ENCODE measurements at places on chromosomes 7 and 10.

GRCh38 chr7:2404714-2405119 is 1.3 kb downstream of the CHST12 start:
- DNase-seq = no peak

DNA sequence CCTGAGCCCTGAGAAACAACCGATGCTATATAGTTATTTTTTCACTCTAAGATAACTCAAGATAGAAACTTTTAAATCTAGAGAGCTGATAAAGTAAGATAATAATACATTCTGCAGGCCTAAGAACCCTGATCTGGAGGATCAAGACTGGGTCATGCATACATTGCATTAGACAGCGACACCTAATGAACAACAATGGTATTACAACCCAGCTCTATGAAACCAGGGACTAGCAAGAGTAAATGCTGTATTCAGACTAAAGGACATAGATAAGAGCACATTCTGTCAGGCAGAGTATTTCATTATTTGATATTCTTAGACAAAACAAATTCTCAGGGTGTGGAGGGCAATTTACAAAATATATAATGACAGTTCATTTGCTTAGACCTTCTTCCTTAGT is 148.6 kb downstream of the GRK5 start:
- no peak for DNase-seq

DNA sequence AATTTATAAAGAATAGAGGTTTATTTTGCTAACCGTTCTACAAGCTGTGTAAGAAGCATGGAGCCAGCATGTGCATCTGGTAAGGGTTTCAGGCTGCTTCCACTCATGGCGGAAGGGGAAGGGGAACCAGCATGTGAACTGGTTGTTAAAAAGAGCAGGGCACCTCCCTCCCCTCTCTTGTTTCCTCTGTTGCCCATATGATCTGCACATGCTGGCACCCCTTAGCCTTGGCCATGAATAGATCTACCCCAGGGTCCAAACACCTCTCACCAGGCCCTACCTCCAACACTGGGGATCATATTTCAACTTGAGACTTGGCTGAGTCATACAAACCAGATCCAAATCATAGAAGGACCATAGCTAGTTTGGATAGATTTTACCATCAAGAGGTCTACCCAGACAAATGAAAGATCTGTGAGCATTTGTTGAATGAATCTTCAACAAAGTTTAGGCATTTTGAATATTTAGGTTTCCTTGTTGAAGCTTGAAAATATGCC is 36.0 kb upstream of the NRP1 start:
- DNase-seq = no peak

DNA sequence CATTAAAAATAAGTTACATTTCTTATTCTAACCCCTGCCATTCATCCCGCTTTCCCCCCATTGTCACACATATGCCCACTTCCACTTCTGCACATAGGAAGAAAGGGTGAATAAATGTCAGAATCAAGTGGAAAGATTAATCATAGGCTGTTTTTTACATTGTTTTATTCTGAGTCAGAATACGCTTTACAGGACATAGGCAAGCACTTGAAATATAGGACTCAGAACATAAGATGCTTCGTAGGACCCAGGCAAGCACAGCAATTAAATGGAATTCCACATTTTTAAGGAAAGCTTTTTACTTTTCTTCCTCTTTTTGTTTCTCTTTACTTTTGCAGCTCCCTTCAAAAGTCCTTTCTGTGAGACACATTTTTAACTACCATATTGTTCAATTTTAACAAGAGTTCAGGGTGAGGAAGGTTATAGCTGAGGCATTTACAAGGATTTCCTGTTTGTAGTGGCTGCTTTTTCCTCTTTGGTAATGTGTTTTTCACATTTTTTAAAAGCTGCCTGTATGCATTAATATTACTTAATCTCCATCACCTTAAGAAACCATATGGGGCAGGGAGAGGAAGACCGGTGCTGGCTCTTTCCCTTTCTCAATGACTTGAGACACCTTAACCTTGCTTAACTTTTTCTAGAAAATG is 130.0 kb downstream of the TES start:
- DNase-seq = no peak

- no peak for DNase-seq
These were observed 54.9 kb upstream of the ELN start for GRCh38 chr7:73973091-73973490.

GRCh38 chr10:34854147-34854601 is 39.1 kb upstream of the PARD3 start:
- DNase-seq = no peak

DNA sequence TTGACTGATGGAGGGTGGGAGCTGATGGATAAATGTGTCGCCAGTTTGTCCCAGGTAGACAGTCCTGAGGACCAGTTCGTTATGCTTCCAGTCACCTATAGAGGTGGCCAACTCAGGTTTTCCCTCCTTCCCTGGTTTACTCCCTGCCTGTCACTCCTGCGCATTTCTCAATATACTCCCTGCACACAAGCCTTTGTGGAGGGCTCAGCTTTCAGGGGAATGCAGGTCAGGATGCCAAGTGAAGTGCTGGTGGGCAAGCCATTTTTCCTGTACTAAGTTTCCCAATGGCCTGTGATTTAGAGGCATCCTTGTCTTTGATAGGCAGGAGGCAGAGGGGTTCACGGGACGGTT is 473.5 kb upstream of the ZMIZ1 start:
- no peak for DNase-seq

DNA sequence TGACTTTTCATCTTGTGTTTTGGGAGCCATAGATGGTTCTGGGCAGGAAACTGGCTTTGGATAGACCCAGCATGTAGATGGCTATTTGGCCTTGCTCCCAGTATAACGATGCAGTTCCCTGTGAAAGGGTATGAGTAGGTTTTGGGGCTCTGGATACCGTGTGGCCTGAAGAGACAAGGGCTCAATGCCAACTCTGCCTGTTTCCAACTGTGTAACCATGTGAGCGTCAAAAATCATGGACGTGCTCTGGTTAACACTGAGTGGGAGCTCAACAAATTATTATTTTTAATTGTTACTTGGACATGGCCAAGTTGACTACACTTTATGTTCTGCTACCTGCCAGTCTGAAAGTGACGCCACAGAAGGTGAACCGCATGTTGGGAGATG is 41.8 kb downstream of the EGFR start:
- no peak for DNase-seq

GRCh38 chr7:105636982-105637381 is 55.7 kb upstream of the EFCAB10 start:
- DNase-seq = no peak

GRCh38 chr10:21724020-21724589 is 190.1 kb downstream of the MLLT10 start:
- no peak for DNase-seq

DNA sequence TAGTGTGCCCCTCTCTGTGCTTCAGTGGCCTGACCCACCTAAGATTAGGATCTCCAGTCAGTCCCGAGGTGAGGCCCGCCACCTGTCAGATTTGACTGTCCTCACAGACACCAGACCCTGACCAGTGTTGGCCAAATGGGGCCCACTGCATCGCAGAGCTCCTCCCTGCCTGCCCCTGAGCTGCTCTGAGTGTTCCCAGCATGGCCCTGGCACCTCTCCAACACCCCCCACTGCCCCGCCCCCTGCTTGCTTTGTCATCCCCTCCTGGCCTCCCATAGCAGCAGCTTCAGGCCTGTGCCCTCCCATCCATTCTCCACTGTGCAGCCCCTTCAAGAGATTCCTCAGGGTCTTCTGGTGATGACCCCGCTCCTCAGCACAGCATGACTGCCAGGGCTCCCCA is 67.6 kb downstream of the C10orf120 start:
- no peak for DNase-seq

GRCh38 chr7:95933618-95934017 is 161.3 kb downstream of the DYNC1I1 start:
- no peak for DNase-seq

DNA sequence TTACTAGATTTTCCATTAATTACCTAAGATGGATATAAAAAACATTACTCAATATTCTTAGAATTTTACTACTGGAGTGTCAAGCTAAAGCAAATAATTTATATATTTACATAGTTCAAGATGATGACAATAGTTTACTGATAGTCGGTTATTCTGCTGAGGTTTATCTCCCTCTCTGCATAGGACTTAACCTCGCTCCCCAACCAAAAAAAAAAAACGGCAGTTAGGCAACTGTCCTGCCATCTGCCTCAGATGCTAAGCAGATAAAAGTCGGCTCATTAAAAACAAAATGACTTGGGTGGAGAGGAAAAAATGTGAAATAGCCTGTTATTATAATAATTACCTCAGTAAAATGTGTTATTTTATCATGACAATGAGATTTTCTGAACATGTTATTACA is 14.0 kb upstream of the ITGB8 start:
- DNase-seq = no peak

DNA sequence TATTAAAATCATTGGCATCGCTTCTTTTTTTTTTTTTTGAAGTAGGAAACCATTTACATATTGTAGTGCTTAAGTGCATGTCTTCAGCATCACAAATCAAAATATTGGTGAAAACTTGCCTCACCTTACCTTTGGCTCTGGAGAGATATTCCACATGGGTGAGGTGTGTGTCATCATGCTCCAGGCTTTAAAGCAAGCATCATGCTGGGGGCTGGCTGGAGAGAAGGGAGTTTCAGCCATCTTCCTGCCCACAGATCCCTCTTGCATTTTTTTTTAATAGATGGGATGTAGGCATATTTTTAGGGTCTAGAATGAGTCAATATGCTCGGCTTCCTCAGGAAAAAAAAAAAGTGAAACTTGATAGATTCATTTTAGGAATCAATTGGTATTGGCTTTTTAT is 2.3 kb upstream of the INSYN2A start:
- no peak for DNase-seq

DNA sequence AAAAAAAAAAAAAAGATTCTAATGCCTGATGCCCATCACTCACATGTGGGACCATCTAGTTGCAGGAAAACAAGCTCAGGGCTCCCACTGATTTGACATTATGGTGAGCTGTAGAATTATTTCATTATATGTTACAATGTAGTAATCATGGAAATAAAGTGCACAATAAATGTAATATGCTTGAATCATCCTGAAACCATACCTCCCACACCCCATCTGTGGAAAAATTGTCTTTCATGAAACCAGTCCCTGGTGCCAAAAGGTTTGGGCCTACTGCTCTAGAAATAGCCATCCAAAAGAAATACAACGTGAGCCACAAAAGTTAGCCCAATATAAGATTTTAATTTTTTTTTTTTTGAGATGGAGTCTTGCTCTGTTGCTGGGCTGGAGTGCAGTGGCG is 265.1 kb downstream of the PRPF18 start:
- no peak for DNase-seq

- DNase-seq = no peak
These were observed 261.4 kb upstream of the SMIM30 start for GRCh38 chr7:113379746-113380145.

DNA sequence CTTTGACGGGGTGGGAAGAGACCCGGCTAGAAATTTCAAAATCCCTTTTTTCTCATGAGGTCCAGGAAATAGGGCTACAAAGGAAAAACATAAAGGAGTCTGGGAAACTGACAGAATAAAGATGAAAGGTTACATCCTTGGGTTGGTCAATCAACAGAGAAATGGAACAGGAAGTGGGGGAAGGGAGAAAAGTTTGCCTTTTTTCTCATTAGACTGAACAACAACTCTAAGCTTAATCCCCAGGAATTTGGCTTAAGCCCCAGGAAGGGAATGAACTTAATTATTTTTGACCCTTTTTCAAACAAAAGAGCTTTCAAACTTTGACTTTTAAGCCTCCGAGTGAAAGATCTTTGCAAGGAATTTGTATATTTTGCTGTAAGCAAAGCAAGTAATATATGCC is 32.7 kb downstream of the LGI1 start:
- no peak for DNase-seq

DNA sequence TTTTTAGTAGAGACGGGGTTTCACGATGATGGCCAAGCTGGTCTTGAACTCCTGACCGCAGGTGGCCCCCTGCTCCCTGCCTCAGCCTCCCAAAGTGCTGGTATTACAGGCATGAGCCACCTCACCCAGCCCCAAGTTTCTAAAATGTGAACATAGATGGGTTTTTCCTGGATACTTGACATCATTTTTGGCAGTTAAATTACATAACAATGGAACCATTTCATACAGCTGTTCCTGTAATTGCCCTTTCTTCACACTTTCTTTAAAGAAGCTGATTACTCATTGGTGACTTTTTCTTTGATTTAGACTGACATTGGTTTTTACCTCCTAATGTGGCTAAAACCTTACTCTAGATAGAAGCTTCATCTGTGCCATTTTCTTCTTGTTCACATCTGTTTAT is 5.9 kb downstream of the ZKSCAN1 start:
- DNase-seq = no peak

GRCh38 chr10:116055252-116055916 is 217.6 kb downstream of the GFRA1 start:
- no peak for DNase-seq

GRCh38 chr10:77016855-77017254 is 620.8 kb downstream of the KCNMA1 start:
- no peak for DNase-seq

DNA sequence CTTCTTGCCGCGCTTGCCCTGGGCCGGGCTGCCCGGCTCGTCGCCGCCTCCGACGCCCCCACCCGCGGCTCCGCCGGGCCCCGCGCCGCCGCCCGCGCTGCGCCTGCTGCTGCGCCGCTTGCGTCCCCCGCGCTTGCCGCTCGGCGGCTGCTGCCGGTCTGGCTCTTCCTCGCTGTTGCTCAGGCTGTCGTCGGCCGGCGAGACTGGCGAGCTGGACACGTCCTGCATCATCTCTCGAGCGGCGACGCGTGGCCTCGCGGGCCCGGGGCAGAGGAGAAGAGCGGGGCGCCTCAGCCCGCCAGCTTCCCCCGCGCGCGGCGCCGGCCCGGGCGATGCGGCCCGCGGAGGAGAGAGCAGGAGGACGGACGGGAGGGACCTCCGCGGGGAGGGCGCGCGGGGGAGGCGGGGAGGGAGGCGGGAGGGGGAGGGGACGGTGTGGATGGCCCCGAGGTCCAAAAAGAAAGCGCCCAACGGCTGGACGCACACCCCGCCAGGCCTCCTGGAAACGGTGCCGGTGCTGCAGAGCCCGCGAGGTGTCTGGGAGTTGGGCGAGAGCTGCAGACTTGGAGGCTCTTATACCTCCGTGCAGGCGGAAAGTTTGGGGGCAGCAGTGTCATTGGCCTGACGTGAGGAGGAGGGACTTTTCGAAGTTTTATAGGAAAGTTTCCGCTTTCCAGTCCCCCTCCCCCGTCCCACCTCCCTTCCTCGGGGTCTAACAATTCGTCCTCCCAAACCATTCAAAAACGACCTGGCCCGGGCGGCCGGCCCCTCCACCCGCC is at the start of gene TWIST1:
Gene TWIST1, minus strand, starts transcription at position 546 of the 779 bp plus-strand sequence. Its CDS starts 315 bp downstream, at position 231.
- no peak for DNase-seq

GRCh38 chr10:8581521-8582225 is 527.2 kb downstream of the GATA3 start:
- DNase-seq = no peak

GRCh38 chr10:91006001-91006751 is 85.3 kb upstream of the ANKRD1 start:
- peak; percentile 35 for DNase-seq

DNA sequence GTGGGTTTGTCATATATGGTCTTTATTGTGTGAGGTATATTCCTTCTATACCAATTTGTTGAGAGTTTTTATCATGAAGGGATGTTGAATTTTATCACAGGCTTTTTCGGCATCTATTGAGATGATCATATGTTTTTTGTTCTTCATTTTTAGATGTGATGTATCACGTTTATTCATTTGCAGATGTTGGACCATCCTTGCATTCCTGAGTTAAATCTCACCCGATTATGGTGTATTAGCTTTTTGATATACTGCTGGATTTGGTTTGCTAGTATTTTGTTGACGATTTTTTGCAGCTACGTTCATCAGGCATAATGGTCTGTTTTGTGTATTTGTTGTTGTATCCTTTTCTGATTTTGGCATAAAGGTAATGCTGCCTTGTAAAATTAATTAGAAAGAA is 311.0 kb downstream of the PTEN start:
- DNase-seq = no peak

GRCh38 chr7:98217623-98218582 is 6.7 kb downstream of the BHLHA15 start:
- DNase-seq = no peak

All from SK-N-MC (cell line).